ENCODE measurements at places on chromosomes 13 and 19.

DNA sequence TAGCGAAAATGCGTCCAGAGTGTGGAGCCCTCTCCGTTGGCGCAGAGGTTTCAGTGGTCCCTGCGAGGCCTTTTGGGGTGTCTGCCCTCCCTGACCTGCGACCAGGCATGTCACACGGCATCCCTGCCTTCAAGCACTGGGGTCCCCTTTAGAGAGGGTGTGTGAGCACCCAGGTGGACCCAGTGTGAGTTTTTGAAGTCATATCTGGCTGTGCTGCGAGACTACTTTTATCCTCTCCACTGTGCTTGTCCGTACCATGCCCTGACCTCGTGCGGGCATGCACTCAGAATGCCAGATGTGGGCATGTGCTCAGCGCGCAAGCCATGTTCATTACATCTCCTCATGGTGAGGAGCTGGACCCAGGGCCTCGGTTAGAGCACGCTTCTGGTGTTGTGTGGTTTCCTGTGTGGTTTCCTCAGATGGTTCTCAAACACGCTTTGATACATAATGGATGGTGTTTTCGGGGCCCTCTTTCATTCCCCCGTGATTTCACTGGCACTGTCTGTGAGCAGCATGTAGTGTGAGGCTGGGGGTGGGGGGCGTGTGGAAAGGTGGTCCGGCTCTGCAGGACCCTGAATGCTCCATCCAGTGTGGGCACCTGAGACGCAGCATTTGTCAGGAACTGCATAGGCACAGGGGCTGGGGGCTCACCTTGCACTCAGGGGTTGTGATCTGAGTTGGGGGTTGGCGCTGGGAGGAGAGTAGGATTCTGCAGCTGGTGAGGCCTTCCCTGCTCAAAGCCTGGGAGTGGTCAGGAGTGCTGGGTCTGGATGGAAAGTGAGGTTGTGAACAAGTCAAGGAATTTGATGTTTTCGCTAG is 2.3 kb downstream of the TFDP1 start:
- DNase-seq: no peak

- no peak for DNase-seq
These were observed 4.0 kb downstream of the SERPINE3 start for GRCh38 chr13:51343475-51343874.

DNA sequence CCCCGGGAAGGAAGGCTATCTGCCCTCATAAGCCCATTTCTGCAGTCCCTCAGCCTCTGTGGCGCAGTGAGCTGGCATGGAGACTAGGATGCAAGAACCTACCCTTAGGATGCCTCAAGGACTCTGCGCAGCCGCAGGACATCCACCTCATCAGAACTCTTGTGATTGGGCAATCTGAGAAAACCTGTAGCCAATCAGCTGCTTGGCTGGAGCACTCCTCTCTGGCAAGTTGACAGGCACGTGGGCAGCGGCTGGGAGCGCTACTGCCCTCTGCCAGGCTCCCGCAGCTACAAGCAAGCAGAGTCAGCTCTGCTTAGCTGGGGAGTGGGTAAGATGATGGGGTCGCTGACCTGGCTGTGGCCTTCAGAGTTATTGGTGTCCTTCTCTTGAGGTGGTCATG is 1.5 kb upstream of the ECSIT start:
- peak; percentile 80 for DNase-seq

DNA sequence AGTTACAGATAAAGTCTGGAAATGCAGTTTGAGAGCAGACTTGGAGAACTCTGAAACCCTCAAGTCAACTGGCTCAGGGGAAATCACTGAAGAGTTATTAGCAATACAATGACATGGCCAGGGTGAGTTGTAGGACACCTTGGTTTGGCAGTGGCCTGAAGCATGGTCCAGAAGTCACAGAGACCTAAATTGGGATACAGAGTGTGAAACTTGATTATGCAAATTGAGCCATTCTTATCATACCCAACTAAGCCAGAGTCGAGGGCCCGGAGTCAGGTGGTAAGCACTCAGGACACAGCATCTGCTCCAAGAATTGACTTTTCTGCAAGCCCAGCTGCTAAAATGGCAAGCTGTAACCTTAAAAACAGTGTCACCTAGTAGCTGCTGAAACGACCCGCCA is 224.5 kb downstream of the DCLK1 start:
- DNase-seq: no peak

DNA sequence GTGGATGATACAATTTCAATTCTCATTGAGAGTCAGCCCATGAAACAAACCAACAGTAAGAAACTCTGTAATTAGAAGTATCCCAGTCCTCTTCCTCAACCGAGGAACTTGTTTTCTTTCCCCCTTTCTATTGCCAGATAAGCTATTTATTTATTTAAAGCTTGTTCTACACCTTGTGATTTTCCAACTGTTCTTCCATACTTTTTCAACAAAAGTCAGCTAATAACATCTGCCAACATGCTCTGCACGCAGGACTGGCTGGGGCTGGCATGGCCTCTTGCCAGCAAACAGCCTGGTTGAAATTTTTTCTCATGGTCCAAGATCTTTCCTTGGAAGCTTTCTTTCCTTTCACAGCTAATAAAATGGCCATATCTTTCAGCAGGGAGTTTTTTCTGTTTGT is 2.9 kb upstream of the IRS2 start:
- DNase-seq: no peak

GRCh38 chr13:61935710-61936109 is 520.1 kb upstream of the PCDH20 start:
- DNase-seq: no peak

GRCh38 chr19:34269968-34270621 is 15.7 kb downstream of the GARRE1 start:
- peak; percentile 74 for DNase-seq

- no peak for DNase-seq
These were observed at the start of gene ZNF729 for GRCh38 chr19:22286151-22286810. Gene ZNF729 (plus strand): TSS chr19:22286441. CDS start chr19:22286526, 85 bp downstream.

- no peak for DNase-seq
These were observed 51.0 kb downstream of the LYL1 start for GRCh38 chr19:13051557-13052165.

DNA sequence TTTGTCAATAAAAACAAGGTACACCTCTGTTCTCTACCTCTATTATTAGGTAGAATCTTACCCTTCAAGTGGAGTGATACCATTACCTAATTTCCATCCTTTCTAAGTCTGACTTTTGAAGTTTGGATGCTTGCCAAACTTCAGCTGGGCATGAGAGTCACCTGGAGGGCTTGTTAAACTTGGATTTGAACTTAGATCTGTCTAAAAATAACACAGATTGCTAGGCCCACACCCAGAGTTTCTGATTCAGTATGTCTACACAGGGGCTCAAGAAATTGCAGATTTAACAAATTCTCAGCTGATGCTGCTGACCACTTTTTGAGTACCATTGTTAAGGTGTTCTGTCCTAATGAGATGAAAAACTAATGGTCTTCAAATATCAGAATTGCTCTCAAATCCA is 512.2 kb downstream of the LMO7 start:
- no peak for DNase-seq

- no peak for DNase-seq
These were observed 492.7 kb downstream of the GPC5 start for GRCh38 chr13:91891141-91891540.

GRCh38 chr19:48713041-48713863 is 6.3 kb downstream of the MAMSTR start:
- DNase-seq: no peak

DNA sequence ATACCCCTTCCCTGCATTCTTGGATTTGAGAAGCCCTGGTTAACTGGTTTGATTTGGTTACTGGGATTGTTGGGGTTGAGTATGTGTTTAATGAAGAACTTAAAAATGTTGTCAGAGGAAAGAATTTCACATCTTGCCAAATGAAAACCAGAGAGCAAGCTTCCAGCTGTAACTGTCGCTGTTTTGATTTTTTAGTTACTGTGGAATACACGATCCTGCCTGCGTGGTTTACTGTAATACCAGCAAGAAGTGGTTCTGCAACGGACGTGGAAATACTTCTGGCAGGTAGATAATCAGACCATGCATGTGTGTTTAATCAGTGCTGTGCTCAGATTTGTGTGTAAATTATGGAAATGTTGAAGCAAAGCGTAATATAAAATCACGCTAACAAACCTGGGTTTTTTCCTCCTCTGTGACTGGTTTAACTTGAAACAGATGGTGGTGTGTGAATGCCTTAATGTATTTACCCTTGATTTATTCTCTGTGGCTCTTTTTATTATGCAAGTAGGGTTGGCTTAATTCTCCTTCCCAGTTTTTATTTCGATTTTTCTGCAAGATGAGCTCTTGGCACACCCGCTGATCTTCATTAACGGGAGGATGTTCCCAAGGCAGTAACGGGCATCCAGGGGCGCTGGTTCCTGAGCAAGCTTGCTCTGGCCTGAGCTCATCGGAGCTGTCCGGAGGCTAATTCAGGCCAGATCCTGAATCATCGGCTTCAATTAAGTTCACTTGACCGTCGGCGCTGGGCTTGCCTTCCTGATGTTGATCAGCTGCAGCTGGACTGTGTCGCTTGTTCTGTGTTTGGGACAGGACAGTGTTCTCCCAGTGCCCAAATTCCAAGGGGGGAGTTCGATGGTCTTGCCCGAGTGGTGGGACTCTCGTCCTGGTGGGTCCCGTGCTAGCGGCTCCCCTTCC is 16.0 kb downstream of the UPF1 start:
- no peak for DNase-seq

DNA sequence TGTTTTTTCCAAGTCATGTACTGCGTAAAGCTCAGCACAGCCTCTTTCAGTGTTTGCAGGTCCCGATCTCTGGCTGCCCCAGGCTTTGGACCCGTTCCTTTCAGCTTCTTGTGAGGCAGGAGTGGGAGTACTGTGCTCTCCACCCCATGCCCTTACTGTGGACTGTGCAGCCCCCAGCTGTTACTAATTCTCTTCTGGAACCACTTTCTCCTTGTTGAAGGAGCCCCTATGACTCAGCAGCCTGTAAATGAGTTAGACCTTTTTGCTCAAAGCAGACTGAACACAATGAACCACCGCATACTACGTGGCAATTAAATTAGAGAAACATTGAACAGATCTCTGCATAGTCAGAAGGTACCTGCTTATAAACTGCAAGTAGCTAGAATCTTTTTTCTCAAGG is 39.0 kb downstream of the SERTM1 start:
- DNase-seq: no peak

GRCh38 chr13:39159393-39159792 is 121.1 kb downstream of the NHLRC3 start:
- no peak for DNase-seq

GRCh38 chr19:45496349-45496953 is 396 bp downstream of the RTN2 start:
- peak; percentile 44 for DNase-seq
